ENCODE measurements at places on chromosomes 6 and 20. TPM values are rescaled to one million over a fixed set of nuclear protein-coding genes. Genes with fewer than 3 reads are reported as not detected.

GRCh38 chr6:41088451-41088850 lies 15.7 kb downstream of the NFYA start:
- no peak for DNase-seq

GRCh38 chr20:24081077-24081476 lies 92.5 kb upstream of the GGTLC1 start:
- no peak for DNase-seq

DNA sequence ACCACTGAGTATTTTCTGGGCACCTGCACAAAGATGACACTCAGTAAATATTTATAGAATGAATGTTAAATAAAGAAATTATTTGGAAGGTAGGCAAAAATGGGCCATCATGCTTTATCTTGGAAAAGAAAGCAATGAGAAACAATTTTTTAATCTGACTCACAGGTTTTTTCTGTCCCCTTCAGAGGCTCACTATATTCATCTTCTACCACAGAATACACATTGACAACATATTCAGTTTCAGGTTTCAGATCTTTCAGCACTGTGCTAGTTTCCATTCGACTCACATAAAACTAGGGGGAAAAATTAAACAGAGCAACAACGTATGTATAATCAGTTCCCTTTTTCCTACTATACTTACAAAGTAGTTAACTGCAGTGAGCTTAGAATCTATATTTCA lies 58.3 kb downstream of the COL12A1 start:
- no peak for DNase-seq

- no peak for DNase-seq
Observed at GRCh38 chr20:51687108-51687507, 81.1 kb downstream of the ATP9A start.

DNA sequence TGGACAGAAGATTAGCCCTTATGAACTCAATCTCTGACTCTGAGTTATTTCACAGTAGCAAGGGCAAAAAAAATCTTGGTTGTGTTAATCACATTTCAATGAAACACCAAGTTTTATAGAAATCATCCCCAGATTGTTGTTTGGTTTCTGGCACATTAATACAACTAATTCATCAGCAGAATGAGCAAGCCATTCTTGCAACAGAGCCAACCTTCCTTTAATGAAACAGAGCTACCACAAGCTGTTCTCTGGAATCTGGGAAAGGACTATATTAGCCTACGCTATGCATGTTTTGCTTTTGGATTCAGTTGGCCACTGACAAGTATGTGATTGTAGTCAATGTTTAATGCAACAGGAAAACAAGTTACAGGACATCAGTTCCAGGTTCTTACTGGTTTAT lies 13.8 kb upstream of the POPDC3 start:
- DNase-seq: no peak

DNA sequence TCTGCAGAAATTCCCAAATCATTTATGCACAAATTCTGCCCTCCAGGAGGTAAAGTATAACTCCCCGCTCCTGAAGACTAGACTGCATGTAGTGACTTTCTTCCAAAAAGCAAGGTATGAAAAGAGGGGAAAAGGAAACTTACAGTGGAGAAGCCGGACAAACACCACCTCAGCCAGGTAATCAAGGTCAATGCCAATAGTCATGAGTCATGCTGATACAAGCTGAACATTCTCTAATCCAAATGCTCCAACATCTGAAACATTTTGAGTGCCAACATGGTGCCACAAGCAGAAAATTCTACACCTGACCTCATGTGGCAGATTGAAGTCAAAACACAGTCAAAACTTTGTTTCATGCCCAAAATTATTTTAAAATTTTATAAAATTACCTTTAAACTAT lies 165.6 kb downstream of the FOXA2 start:
- no peak for DNase-seq

GRCh38 chr20:1429143-1429728 lies 36.4 kb upstream of the FKBP1A start:
- DNase-seq: no peak

GRCh38 chr20:12740647-12741046 lies 268.1 kb upstream of the SPTLC3 start:
- DNase-seq: no peak

GRCh38 chr6:70779934-70780333 lies 112.3 kb downstream of the SMAP1 start:
- no peak for DNase-seq

GRCh38 chr6:100665041-100665380 lies 200.3 kb upstream of the SIM1 start:
- no peak for DNase-seq

- DNase-seq: no peak
Observed at GRCh38 chr6:14110001-14110818, 7.4 kb upstream of the CD83 start.

DNA sequence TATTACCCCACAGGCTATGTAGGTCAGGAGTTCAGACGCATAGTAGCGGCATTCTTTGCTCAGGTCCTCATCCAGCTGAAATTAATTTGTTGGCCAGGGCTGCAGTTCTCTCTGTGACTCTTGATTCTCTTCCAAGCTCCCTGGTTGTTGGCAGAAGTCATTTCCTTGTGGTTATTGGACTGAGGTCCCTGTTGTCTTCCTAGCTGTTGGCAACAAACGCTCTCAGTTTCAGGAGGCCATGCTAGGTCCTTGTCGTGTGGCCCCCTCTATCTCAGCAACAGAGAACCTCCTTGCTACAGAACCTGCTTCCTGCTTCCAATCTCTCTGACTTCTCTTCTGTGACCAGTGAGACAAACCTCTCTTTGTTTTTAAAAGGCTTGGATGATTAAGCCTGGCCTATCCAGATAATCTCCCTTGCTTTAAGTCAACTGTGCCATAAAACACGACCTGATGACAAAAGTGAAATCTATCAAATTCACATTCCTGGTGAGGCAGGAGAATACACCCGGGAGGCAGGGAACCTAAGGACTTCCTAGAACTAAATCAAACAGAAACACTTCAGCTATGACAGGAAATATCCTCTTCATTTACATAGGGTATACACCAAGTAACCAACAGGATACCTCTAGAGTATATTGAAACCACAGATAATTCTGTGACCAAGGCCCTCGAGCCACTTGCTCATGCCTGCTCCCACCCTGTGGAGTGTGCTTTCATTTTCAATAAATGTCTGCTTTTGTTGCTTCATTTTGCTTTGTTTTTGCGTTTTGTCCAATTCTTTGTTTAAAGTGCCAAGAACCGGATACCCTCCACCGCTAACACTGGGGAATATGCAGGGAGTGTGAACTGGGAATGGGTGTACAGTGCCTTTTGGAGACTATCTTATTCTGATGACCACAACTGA lies 196.0 kb downstream of the BTBD3 start:
- no peak for DNase-seq

DNA sequence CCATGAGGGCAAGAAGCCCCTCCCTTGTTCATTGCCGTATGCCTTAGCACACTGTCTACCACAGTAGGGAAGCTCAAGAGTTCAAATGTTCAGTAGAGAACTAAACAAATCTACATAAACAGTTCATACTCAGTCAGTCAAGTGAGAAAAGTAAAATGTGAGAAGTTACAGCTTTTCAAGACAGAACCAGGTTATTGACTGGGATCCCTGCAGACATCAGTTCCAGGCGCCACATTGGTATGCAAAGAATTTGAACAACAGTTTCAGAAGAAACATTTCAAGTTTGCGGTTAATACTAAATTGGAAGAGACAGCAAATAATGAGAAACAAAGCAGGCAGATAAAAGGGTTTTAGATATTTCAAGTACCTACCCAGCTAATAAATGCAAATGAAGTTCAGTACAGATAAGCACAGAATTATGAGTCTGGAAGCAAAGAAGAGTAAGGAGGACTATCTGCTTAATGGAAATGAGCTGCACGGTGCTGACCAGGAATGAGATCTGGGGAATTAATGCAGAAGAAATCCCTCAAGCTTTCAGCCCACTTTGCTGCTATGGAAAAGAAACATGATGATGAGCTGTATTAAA lies 246.2 kb downstream of the HACE1 start:
- no peak for DNase-seq

GRCh38 chr6:1705183-1705582 lies 95.5 kb downstream of the FOXC1 start:
- DNase-seq: no peak

- no peak for DNase-seq
Observed at GRCh38 chr6:22906091-22906549, 336.8 kb downstream of the HDGFL1 start.

DNA sequence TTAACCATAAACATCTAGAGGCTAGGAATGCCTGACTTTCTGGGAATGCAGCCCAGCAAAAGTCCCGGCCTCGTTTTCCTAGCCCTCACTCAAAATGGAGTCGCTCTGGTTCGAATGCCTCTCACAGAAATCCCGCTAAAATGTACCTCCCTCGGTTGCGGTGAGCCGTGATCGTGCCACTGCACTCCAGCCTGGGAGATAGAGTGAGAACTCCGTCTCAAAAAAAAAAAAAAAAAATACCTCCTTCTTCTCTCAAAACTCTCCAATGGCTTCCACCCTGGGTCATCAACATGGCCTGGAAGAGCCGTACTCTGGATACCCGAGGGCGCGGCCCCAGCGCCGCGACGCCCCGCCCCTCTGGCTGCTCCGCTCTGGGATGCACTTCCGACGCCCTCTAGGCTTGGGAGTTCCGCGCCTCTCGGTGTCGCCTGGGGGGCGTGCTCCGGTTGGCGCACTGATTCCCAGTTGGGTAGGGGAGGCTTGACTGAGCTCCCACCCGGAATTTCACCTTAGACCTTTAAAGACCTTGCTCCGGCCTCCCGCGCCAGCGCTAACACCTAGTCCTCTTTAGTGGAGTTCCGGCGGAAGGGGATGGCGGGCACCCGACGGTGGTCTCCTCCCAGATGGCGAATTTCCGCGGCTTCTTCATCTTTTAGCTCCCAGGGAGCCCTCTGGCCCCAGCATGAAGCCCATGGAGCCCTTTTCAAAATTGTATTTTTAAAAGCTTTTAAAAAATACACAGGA lies 12.3 kb downstream of the HMGN4 start:
- DNase-seq: no peak

DNA sequence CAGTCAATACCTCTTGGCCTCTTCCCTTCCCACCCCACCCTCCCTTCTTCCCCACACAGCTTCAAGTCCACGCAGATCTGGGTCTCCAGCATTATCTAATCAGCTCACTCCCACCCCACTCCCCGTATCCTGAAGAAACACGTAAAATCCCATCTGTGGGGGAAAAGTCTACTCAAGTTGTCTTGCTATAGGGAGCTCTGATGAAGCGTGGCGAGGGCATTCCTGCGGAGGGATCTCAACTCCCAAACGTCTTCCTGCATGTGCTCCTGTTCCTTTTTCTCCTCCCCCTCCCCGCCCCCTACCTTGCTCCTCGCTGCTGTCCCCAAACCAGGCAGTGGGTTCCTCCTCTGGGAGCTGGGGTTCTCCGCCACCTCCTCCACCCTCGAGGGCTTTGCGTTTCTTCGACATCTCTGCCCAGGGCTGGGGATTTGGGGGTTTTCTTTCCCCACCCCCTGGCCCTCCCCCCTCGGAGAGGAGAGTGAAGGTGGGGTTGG lies 181.8 kb downstream of the TBXT start:
- DNase-seq: no peak

DNA sequence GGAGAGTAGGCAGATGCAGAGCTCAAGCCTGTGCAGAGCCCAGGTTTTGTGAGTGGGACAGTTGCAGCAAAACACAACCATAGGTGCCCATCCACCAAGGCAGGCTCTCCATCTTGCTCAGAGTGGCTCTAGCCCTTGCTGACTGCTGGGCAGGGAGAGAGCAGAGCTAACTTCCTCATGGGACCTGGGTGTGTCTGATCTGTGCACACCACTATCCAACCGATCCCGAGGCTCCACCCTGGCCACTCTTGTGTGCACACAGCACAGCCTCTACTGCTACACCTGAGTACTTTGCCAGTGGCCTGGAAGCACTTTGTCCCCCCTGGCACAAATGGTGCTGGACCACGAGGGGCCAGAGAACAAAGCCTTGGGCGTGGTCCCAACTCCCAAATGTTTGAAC lies 7.9 kb upstream of the DEFB125 start:
- DNase-seq: no peak

- no peak for DNase-seq
Observed at GRCh38 chr6:27619436-27619835, 146.5 kb upstream of the ZNF184 start.

DNA sequence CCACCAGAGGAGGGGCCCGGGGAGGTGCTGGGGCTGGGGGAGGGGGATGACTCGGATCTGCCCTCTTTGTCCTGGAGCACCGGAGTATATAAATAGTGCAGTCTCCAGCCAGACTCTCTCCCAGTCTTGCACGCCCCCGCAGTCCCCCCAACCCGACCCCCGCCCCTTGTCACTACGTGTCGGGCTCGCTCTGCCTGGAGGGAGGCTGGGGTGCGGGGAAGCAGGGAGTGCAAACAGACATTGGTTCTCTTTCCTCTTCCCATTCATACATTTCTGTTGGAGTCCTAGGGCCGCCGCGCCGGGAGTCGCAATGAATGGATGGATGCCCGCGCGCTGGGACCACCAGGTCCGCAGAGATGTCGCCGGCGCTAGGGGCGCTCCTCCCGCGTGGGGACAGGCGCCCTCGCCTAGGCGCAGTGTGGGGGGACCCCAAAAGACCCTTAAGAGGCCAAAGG lies 179.3 kb downstream of the TBXT start:
- DNase-seq: no peak

Gene ANKRD66
- not detected for total RNA-seq

Gene ATP9A
- total RNA-seq: 129 TPM

Gene INSM1
- not detected for total RNA-seq

Gene ZBTB24
- 6.0 TPM for total RNA-seq

Gene AP5S1
- total RNA-seq: 10.9 TPM

Gene GSTA3
- total RNA-seq: not detected

Gene MBOAT1
- total RNA-seq: 10.2 TPM

Measured in omental fat pad (tissue), 4 donors.